ENCODE measurements at places on chromosomes 4 and X. TPM values are rescaled to one million over a fixed set of nuclear protein-coding genes. Genes with fewer than 3 reads are reported as not detected.
A peak's percentile ranks its signal among the peaks of the same experiment; 100 is the strongest.

DNA sequence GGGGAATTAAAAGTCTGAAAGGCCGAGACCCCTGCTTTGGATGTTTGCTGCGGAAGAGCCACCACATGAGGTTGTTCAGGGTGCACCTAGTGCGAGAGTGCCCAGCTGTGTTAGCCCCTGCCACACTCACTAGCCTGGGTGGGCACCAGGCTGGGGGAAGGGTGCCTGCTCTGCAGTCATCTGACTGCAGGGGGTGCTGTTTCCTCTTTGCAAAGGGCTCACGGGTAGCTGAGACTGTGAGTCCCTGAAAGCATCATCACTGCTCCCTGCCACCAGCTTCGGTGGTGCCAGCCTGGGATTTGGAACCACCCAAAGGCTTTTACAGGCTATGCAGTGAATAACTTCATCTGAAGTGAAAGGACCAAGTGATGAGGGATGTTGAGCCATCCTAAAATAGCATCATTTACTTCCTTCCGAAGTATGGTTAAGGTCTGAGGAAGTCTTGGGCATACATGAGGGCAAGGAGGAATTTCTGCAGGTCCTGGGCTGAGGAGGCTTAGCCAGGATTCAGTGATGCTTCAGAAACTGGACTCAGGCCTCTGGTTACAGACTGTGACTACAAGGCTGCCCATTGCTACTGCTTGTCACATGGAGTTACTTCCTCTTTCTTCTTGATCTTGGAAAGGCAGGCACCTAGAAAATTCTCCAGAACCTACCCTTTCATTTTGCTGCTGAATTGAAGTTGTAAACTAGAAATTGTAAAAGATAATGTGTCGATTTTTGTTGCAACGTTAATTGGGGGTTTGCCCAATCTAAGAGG is 293.2 kb upstream of the PRPS2 start:
- no peak overlapping the region for H3K4me3 ChIP-seq
- no peak for DNase-seq
- H3K4me1 ChIP-seq: no peaks in the 10 kb centered on the region
- H3K27me3 ChIP-seq: no peaks in the 10 kb centered on the region

- H3K27me3 ChIP-seq: no peaks in the 10 kb centered on the region
- no peaks in the 10 kb centered on the region for H3K36me3 ChIP-seq
- H3K27ac ChIP-seq: no peak overlapping the region
Measured at GRCh38 chr4:137892134-137892533, 350.0 kb downstream of the SLC7A11 start.

DNA sequence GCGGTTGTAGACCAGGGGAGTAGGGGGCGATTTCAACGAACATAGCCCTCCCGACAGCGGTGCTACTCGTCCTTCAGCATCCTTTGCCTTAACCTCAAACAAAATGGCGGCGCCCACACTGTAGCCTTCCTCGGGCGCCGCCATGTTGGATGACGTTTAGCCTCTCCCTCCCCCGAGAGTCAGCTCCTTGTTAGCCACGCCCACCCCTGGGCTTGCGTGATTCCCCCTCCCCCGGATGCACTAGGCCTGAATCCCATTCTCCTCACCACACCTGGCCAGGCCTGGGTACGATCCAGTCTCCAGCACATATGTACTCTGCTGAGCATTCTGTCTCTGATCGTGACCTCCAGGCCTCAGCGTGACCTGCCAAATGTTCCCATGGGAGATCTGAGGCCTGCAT is 49.0 kb upstream of the ZNF157 start:
- no peaks in the 10 kb centered on the region for H3K4me1 ChIP-seq
- H3K36me3 ChIP-seq: no peaks in the 10 kb centered on the region
- no peak for DNase-seq
- H3K4me3 ChIP-seq: no peak overlapping the region
- no peaks in the 10 kb centered on the region for H3K27me3 ChIP-seq

- peaks cover 39% of the 10 kb centered on the region for H3K27me3 ChIP-seq
- H3K4me3 ChIP-seq: peak overlapping the region; percentile 2
- H3K4me1 ChIP-seq: peaks cover 38% of the 10 kb centered on the region
Measured at GRCh38 chr4:140070366-140070765, 83.6 kb downstream of the MAML3 start.

GRCh38 chrX:155056877-155057792 is 13.8 kb downstream of the CMC4 start:
- DNase-seq: peak; percentile 57
- H3K36me3 ChIP-seq: peaks cover 19% of the 10 kb centered on the region
- no peaks in the 10 kb centered on the region for H3K27me3 ChIP-seq
- H3K4me3 ChIP-seq: peak overlapping the region; percentile 59

DNA sequence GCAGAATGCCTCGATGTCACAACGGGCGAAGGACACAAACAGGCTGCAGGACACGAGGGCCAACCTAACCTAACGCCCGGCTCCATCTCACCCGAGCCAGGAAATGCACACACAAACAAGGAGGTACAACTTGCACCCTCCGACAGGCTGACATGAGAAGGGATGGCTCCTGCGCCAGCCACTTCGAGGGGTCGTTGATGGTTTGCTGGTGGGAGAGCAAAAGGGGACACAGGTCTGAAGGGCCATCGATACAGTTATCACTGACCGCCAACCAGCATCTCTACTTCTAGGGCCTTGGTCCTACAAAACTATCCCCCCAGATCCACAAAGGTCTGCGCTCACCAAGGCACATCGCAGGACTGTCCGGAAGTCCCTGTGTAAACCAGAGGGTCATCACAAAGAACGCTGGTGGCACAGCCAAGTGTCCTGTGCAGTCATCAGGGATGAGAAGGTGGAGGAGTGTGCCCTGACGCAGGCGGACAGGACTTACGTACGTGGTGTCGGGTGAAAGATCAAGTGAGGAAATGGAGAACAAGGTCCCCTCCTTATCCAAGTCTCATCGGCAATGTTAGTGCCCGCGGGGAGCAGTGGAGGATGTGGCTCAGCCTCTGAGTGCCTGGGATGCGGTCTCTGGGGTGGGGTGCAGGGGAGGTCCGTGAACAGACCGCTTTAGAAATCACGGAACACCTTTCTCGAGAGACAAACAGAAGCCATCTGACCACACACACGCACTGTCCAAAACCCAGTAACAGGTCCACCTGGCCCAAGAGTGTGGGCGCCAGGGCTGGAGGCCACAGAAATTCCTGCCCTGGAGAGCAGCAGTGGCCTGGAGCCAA is 7.0 kb downstream of the MXD4 start:
- no peaks in the 10 kb centered on the region for H3K4me1 ChIP-seq
- H3K36me3 ChIP-seq: no peaks in the 10 kb centered on the region

DNA sequence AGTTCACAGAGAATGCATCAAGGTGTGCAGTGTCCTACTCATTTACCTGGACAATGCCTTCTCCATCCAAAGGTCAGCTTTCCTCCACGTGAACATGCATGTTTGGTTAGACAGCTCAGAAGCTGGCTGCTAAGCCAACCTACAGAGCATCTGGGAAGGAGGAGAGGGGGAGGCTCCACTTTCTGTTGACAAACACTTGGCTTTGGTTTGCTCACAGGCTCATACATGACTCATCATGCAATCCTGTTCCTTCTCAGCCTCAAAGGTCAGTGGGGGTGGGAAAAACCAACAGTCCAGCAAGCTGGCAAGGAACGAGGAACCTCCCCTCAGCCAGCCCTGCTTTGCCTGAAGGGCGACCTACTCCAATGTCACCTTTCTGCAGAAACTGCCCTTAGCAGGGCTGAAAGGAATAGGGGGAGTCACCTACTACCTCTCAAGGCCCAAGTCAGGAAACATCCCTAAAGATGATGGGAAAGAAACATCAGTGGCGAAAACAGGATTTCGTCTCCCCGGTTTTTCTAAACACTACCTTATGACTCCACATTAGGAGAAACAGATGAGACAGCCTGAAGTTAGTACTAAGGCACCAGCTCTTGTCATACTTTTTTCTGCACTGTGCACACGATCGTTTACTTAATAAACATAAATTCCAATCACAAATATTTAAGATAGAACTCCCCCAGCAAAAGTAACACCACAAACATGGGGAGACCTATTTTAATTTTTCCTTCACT is 37.9 kb downstream of the RELL1 start:
- H3K4me1 ChIP-seq: peaks cover 14% of the 10 kb centered on the region
- no peak for DNase-seq
- peaks cover 55% of the 10 kb centered on the region for H3K36me3 ChIP-seq
- H3K27me3 ChIP-seq: no peaks in the 10 kb centered on the region

Gene OTC
- total RNA-seq: not detected

Gene IRS4
- not detected for total RNA-seq

Measured in activated CD4-positive, alpha-beta memory T cell treated with anti-CD3 and anti-CD28 coated beads, Interleukin-2, amount 10 ng/mL, durations not matched to agents 7 days and 5 days (primary cell).